Upper lobe of right lung (tissue), 1 donor: ENCODE measurements at places on chromosomes 1 and 21. TPM values are rescaled to one million over a fixed set of nuclear protein-coding genes. Genes with fewer than 3 reads are reported as not detected.

Gene MARCKSL1
- total RNA-seq, result 44.5 TPM

Gene IGSF5
- total RNA-seq, result not detected

Gene CRYBG2
- 6.9 TPM for total RNA-seq

DNA sequence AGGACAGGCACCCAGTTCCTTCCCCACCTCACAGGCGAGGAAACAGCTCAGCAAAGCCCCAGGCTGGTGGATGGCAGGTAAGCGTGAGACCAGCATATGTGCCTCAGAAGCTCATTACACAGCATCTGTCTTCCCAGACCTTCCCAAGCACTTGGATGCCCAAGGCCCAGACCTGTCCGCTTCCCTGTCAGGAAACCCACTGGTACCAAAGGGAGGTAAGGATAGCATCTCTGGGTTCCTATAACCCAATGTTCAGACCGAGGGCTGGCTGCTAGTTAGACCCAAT, 3.3 kb downstream of the POFUT2 start:
- no peak overlapping the region for H3K4me3 ChIP-seq
- peaks cover 15% of the 10 kb centered on the region for H3K4me1 ChIP-seq
- DNase-seq, result peak; percentile 28
- H3K27ac ChIP-seq, result no peak overlapping the region
- no peaks in the 10 kb centered on the region for H3K27me3 ChIP-seq

DNA sequence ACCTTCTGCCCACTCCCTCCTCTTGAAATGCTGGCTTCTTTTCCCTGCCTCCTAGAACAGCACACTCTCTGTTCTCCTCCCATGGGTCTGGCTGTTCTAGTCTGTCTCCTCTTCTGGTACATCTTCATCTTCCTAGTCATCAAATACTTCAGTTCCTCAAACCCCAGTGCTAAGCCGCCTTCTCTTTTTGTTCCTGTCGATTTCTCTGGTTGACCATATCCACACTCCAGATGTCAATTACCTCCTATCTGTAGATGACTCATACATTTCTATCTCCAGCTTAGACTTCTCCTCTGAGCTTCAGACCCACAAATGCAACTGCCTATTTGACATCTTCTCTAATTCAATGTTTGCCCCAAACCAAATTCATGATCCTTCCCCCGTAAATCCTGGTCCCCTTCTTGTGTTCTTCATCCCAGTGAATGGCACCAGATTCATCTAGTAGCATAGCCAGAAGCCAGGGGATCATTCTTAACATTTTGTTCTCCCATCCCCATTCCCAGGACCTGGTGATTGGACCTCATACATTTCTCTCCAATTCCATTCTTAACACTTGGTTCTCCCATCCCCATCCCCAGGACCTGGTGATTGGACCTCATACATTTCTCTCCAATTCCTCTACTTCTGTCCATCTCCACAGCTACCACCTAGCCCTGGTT, 35.9 kb downstream of the USP24 start:
- H3K36me3 ChIP-seq, result peaks cover 14% of the 10 kb centered on the region
- H3K27ac ChIP-seq, result no peak overlapping the region
- no peak for DNase-seq
- no peaks in the 10 kb centered on the region for H3K4me1 ChIP-seq

DNA sequence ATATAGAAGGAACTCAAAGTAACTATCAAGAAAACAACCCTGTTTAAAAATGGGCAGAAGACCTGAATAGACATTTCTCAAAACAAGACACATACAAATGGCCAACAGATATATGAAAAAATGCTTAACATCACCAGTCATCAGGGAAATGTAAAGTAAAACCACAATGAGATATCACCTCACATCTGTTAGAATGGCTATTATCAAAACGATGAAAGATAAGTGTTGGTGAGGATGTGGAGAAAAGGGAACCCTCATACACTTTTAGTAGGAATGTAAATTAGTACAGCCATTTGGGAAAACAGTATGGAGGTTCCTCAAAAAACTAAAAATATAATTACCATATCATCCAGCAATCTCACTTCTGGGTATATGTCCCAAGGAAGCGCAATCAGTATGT, 3.0 kb downstream of the CTSS start:
- peaks cover 14% of the 10 kb centered on the region for H3K4me1 ChIP-seq

DNA sequence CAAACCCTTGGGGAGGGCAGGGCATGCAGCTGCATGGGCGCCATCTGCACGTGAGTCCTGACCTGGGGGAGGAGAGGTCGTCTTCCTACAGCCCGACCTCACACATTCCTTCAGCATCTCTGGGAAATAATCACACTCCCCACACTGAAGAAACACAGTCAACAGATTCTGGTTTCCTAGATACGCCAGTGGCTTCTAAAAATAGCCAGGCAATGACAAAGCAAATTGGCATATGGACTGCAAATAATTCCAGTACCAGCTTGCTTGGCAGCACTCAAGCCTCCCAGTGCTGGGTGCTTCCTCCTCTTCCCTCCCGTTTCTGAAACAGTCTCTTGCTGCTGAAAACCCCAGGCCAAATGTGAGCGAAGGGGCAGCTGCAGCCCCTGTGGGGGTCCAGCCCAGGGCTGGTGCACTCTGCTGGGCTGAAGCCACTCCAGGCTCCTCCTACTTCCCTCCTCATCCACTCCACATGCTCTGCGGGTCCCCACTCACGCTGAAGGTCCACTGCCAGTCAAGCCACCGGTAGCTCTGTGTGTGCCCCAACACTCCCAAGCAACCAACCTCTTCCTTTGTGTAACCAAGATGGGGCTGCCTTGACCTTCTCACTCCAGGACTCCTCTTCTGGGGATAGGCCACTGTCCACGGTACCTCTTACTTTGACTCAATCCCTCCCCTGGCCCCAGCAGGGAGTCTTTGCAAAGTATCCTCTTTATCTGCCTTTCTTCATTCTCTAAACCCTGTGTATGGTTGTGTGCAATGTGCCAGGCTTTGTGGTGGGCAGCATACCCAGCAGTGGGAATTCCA, 69.0 kb downstream of the KCND3 start:
- DNase-seq, result no peak
- peaks cover 2% of the 10 kb centered on the region for H3K4me1 ChIP-seq
- H3K4me3 ChIP-seq, result no peak overlapping the region
- H3K36me3 ChIP-seq, result no peaks in the 10 kb centered on the region

- no peaks in the 10 kb centered on the region for H3K36me3 ChIP-seq
- DNase-seq, result no peak
- H3K27me3 ChIP-seq, result no peaks in the 10 kb centered on the region
- no peak overlapping the region for H3K4me3 ChIP-seq
Measured at GRCh38 chr1:222109836-222110235, 367.9 kb upstream of the DUSP10 start.

DNA sequence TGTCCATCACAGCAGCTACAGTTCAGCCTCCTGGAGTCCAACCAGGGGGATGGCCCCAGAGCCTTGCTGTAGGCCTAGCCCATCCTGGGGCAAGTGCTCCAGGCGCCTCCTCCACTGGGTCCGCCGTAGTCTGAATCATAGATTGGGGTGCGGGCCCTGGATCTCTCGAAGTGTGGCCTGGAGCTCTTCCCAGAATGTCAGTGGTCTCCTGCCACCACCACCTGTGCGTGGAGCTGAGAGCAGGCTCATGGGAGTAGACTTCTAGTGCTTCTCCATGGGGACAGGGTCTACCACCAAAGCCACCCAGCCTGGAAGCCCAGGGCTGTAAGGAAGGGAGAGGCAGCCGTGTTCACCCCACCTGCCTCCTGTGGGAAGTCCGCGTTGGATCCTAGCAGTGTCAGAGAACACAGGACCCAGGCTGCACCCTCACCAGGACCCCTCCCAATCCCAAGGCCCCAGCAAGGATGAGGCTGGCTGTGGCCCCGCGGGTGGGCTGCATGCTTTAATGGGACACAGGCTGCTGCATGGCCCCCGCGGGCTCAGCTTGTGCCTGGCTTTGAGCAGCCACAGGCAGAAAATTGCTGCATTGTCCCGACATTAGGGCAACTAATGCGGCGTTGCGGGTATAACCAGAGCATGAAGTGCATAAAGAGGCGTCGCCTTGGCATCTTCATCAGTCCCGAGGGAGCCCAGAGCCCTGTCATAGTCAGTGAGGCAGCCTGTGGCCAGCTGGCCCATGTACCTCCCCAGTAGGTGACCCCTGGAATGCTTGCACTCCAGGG, 735 bp upstream of the HES3 start:
- no peaks in the 10 kb centered on the region for H3K36me3 ChIP-seq
- no peak overlapping the region for H3K4me3 ChIP-seq
- peaks cover 20% of the 10 kb centered on the region for H3K4me1 ChIP-seq
- DNase-seq, result no peak
- H3K27me3 ChIP-seq, result peaks cover 83% of the 10 kb centered on the region

DNA sequence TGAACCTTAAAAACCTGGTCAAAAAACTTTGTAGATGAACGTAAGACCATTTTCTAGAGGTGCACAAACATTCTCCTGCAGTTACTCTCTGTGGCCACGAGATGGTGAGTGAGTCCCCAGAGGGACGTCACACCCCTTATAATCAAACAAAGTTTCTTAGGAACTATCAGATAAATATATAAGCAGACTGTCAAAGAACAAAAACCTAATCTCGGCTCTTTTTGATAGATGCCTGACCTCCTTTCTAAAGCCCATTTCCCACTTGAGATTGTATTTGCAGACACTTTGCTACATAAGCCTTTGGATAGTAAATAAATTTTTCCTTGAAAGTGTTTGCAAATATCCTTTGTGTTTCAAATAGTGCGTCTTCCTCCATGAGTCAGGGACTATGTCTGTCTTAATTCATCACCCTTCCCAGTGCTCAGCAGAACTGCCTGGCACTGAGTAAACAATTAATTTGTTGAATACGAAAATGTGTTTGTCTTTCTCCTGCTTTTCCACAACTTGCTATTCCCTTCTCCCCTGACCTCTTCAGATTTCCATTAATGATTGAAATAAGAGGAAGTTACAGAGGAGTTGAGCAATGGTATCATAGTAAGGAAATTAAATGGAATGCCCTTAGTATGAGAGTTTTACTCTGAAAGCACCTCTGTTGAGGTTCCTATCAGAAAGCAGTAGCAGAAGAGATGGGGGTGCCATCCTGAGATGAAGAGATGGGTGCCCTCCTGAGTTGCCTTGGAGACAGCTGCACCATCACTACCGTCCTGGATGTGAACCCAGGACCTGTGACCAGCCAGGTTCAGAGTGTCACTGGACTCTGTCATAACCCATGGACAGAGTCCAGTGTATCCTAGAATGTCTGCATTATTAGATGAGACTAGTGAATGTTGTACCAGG, 57.8 kb upstream of the RAVER2 start:
- peaks cover 17% of the 10 kb centered on the region for H3K4me1 ChIP-seq
- no peaks in the 10 kb centered on the region for H3K27me3 ChIP-seq
- H3K36me3 ChIP-seq, result peaks cover 16% of the 10 kb centered on the region
- no peak overlapping the region for H3K27ac ChIP-seq

DNA sequence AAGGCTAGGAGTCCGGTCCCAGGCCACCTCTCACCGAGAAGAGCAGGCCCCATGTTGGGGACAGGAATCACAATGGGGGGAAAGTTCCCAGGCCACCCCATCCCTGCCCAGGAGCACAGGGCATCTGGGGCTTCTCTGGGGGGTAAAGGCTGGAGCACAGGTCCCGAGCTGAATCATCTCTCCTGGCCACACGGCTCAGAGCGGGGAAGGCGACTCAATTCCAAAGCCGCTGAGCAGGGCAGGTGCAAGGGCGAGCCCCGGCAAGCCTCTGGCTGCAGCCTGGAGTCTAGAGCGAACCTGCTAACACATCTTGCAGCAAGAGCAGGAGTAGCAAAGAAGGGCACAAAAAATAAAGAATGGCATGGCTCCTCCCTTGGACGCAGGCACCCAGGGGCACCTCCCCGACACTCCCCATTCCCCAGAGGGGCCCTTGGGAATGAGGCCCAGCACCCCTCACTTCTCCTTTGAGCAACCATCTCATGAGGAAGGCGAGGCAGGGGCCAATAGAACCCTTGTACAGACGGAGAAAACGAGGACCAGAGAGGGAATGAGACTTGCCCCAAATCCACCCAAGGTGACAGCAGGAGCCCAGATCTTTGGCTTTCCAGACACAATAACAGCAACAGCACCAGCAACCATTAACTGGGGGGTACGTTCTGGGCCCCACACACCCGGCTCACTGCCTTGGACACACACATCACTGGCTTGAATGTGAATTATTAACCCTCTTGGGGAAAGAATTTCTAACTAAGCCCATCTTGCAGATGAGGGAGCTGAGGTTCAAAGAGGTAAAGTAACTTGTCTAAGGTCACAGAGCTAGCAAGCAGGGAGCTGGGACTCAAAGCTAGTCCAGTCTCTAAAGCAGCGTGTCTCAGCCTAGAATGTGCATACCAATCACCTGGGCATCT, 20.7 kb upstream of the ALDH4A1 start:
- H3K4me1 ChIP-seq, result peaks cover 54% of the 10 kb centered on the region
- H3K4me3 ChIP-seq, result no peak overlapping the region
- H3K36me3 ChIP-seq, result peaks cover 7% of the 10 kb centered on the region
- no peak for DNase-seq
